ENCODE measurements at places on chromosomes 2 and 18.

- no peak for DNase-seq
These were observed 13.5 kb downstream of the DPP4 start for GRCh38 chr2:162060532-162060931.

DNA sequence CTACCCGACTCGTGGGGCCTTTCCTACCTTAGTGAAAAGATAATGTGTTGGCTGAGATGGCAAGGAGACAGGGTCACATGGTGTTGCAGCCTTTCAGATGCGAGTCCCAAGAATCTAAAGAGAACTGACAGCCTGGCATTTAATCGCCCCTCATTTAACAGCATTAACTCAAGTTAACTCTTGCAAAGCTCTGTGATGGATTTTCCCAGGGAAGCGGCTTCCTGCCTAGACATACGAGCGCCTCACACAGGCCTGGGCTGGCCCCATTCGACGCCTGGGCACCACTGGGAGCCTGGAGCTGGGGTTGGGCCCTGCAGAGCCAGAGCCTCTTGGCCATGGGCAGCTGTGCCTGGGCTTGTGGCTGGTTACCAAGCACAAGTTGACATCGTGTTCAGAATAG, 140.8 kb downstream of the SEPTIN10 start:
- DNase-seq, result no peak

GRCh38 chr2:8252997-8253694, 428.7 kb upstream of the ID2 start:
- no peak for DNase-seq

GRCh38 chr2:25851740-25852503, 26.4 kb downstream of the ASXL2 start:
- no peak for DNase-seq
